ENCODE measurements at places on chromosomes 13 and 19.

DNA sequence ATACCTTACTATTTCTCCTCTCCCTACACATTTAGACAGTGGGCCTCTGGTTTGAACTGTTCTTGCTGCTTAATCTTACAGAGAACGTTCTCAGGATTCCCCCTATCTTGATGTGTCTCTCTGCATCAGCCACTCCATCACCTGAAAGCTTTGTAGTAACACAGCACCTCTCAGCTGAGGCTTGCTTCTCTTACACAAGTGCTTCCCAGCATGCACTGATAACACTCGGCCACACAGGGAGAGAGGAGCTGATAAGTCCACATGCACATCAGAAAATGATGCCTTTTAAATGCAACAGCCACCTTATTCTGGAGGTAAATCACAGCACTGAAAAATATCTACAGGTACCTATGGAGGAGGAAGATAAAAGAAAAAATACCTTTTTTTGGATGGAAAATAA lies 192.2 kb upstream of the TSHZ3 start:
- no peak for DNase-seq

DNA sequence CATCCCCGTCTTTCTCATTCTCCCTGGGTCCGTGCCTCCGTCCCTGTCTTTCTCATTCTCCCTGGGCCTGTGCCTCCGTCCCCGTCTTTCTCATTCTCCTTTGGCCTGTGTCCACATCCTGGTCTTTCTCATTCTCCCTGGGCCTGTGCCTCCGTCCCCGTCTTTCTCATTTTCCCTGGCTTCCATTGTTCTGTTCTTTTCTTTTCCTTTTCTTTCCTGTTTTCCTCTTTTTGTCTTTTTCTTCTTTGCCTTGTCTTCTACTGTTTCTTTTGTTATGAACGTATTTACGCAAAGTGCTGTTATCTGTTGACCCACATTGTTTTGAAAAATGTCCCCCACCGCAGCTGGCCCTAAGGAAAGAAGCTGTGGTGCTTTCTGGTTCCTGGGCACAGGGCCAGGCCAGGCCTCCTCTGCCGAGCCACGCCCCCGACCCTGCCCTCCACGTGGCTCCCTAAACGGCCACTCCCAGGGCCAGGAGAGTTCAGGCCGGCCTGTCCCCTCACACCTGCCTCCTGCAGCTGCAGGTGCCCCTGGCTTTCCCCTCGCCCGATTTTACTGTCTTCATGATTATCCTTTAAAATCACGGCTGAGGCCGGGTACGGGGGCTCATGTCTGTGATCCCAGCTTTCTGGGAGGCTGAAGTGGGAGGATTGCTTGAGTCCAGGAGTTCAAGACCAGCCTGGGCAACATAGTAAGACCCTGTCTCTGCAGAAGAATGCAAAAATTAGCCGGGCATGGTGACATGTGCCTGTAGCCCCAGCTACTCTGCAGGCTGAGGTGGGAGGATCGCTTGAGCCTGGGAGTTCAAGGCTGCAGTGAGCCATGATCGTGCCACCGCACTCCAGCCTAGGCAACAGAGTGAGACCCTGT lies 14.0 kb upstream of the TMPRSS9 start:
- DNase-seq, result no peak

DNA sequence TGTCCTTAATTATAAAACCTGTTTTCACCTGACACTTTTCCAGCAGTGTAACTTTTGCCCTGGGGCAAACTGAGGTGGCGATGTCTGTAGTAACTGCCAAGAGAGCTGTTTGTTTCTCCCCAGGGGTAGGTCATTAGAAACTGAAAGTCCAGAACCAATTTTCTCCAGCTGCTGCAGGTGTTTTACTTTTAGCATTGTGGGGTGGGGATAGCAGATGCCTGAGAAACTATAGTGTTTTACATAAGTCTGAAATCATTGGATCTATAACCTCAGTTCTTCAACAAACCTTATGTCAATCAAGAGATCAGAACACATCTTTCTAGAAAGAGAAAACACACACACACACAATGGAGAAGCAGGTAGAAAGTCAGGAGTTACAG lies 92.7 kb downstream of the LHFPL6 start:
- DNase-seq, result no peak

- DNase-seq, result no peak
Measured at GRCh38 chr19:29571181-29571580, 34.9 kb upstream of the POP4 start.

DNA sequence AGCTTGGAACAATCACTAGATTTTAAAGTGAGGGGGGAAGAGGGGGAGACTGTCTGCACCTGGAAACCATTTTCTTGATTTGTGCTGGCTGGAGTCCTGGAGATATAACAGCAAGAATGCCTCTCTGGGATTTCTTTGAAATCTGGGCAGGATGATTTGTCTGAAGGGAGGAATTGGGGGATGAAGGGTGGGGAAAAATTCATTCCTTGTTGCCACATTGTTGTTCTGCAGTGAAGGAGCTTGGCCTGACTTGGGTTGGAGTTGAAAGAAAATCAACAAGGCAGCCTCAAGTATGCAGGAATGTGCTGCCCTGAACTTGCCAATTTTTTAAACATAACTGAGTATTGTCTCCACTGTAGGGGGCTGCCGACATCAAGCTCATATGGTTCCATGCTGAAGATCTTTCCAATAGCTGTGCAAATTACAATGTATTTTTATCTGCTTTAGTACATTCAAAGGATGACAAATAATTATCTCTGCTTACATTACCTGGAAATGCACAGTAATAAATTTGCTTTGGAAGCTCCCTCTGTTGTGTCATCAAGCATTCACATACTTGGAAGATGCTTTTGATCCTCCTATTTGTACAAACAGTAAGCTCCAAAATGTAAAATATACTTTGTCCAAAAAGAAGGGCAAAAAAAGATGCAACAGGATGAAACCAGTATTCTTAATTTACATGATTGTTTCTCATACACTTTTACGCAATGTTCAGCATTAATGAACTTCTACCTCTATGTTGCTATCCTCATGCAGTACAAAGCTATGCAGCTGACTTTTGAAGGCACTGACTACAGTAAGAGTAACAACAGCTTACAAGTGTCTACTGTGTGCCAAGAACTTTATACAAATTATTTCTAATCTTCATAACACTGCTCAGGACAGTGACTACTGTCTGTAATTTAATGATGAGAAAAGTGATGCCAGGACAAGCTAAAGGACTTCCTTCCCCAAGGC lies 627.9 kb upstream of the KLF12 start:
- DNase-seq, result no peak

DNA sequence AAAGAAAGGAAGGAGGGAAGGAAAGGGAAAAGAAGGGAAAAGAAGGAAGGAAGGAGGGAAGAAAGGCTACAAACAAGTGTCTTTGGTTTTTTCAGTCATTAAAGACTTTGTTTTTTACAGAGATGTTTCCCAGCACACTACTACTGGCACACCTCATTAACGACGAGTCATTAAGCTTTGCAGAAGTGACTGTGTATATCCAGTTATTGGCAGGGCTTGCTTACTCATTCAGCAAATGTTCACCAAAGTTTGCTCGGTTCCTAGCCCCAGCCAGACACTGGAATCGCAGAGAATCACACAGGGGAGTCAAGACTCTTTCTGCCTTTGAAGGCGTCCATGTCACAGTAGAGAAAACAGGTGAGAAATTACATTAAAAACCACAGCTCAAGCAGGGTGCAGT lies 4.3 kb downstream of the NLRP12 start:
- DNase-seq, result no peak

DNA sequence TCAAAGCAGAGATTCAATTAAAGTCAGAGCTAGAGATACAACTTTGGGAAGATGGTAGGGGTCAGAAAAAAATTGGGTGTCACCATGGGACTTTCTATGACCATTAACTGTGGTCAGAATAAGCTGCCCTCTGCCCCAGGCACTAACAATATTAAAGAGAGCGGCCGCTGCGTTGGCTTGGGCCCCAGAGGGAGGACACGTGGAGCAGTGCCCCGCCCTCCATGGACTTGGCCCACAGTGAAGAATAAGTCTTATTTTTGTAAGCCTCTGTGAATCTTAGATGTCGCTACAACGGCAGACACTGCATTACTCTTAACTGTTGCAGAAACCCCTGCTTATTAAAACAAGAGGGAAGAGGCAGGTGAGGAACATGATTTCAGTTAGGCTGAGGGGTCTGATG lies 172.7 kb downstream of the UQCRFS1 start:
- no peak for DNase-seq
